ENCODE measurements at places on chromosomes 3 and 15. TPM values are rescaled to one million over a fixed set of nuclear protein-coding genes. Genes with fewer than 3 reads are reported as not detected.

Gene RHOA
- 291 TPM for total RNA-seq

Gene ZNF445
- total RNA-seq, result 12.0 TPM

Gene FGF12
- 2.1 TPM for total RNA-seq

Gene FBN1
- 439 TPM for total RNA-seq

Gene ITGA11
- total RNA-seq, result 5.7 TPM

Gene TGM5
- not detected for total RNA-seq

Gene CCNB2
- total RNA-seq, result 7.8 TPM

Gene SGO1
- total RNA-seq, result 2.6 TPM

Gene CATSPER2
- total RNA-seq, result 3.1 TPM

Gene SNX1
- total RNA-seq, result 26.6 TPM

Gene LTF
- 3.1 TPM for total RNA-seq

Gene TTC21A
- 1.0 TPM for total RNA-seq

Gene EXD1
- not detected for total RNA-seq

Gene FANCD2
- total RNA-seq, result 11.5 TPM

Gene LYZL4
- not detected for total RNA-seq

Gene PCNP
- total RNA-seq, result 72.0 TPM

Gene MKRN2OS
- not detected for total RNA-seq
